ENCODE measurements at places on chromosomes 6 and 20.

- no peak for DNase-seq
Measured at GRCh38 chr20:32639284-32639683, 34.5 kb downstream of the C20orf203 start.

- no peak for DNase-seq
Measured at GRCh38 chr6:27312950-27313271, 838 bp upstream of the POM121L2 start.

DNA sequence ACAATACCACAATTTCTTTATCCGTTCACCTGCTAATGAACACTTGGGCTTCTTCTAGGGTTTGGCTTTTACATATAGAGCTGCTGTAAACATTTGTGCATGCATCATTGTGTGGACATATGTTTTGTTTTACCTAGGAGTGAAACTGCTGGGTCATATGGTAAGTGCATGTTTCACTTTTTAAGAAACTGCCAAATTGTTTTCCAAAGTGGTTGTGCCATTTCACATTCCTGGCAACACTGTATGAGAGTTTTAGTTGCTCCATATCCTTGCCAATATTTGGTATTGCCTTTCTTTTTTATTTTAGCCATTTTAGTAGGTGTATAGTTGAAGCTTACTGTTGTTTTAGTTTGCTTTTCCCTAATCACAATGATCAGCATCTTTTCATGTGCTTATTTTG lies 14.1 kb upstream of the RPN2 start:
- DNase-seq: no peak

DNA sequence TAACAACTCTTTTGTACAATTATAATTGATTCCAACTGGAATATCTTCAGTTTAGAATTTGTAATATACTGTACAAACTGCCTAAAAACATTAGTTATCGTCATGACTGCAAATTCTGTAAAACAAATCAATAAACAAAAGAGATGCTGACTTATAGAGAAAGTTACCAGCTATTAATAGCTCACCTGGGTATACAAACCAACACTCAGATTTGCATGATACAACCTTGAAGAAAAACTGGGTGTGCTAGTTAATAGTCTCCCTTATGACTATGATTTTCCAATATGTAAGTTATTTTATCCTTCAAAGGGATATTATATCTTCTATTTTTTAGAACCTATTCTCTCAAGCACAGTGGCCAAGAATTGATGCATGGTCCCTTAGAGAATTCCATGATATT lies 698.5 kb downstream of the FRK start:
- no peak for DNase-seq

Data from PC-3 (cell line).